ENCODE measurements at places on chromosomes 13 and 19. TPM values are rescaled to one million over a fixed set of nuclear protein-coding genes. Genes with fewer than 3 reads are reported as not detected.

GRCh38 chr19:47711652-47712242 is 1.5 kb upstream of the EHD2 start:
- no peak for DNase-seq

ATP4B gene
- total RNA-seq: not detected

DNA sequence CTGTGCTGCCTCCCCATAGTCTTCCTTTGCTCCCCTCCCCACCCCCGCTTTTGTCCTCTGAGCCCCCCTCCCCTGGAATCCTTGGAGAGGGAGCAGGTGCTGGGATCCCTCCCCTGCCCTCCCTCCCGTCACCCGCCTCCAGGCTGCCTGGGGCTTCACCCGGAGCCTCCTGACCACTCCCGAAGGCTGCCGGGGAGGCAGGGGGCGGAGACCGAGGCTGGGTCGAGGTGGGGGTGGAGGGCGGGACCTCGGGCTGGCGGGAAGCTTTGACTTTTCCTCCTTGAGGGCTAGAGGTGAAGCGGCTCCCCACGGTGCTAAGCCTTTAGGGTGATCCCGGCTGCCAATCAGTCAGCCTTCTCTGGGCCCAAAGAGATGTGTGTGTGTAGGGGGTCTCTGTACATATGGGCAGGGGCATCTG is 1.5 kb downstream of the KMT5C start:
- peak; percentile 44 for DNase-seq

GRCh38 chr13:79628463-79628862 is 147.5 kb downstream of the NDFIP2 start:
- DNase-seq: no peak

LENG1 gene
- 9.3 TPM for total RNA-seq

IFNL1 gene
- total RNA-seq: not detected

- DNase-seq: peak; percentile 63
These were observed 52.8 kb downstream of the TNFSF13B start for GRCh38 chr13:108322206-108322824.

UHRF1 gene
- 2.2 TPM for total RNA-seq

GRCh38 chr13:98301721-98302120 is 124.7 kb upstream of the RNF113B start:
- DNase-seq: no peak

NKPD1 gene
- total RNA-seq: 0.72 TPM

GRCh38 chr13:29911781-29912418 is 61.5 kb upstream of the UBL3 start:
- no peak for DNase-seq

DNA sequence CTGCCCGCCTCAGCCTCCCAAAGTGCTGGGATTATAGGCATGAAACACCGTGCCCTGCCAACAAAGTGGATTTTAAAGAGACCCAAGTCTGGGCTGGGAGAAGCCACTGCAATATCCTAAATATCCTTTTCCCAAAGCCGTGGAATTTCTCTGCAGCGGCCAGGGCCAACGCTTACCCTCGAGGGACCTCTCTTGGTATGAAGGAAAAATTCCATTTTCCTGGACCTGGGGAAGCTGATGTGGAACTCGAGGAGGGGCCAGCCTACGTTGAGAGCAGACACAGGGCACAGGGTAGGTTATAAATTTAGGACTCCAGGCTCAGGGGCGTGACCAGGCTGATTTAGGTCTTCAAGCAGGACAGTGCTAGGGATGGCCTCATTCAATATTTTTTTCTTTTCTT is 17.7 kb upstream of the UPF1 start:
- no peak for DNase-seq

DNA sequence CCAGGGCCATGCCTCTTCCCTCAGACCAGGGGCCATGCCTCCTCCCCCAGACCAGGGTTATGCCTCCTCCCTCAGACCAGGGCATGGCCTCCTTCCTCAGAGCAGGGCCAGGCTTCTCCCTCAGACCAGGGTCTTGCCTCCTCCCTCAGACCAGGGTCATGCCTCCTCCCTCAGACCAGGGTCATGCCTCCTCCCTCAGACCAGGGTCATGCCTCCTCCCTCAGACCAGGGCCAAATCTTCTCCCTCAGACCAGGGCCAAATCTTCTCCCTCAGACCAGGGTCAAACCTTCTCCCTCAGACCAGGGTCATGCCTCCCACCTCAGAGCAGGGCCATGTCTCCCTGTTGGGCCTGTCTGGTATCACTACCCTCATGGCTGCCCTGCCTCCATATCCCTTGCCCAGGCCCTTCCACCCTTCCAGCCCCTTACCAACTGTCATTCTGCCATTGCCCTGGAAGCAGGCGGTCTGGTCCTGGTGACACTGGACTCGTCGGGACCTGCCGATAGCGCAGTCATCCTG is 4.2 kb downstream of the LYPD5 start:
- DNase-seq: no peak

GRCh38 chr13:46211116-46211482 is 629 bp upstream of the LRRC63 start:
- DNase-seq: peak; percentile 56

DNA sequence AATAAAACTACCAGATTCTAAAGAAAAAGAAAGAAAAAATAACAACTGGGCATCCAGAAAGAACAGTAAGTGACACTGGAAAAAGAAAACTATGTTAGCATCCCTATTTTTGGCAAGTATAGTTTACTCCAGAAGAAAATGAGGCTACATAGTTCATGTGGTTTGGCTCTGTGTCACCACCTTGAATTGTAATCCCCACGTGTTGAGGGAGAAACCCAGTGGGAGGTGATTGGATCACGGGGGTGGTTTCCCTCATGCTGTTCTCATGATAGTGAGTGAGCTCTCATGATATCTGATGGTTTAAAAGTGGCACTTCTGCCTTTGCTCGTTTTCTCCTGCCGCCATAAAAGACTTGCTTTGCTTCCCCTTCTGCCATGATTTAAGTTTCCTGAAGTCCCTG is 76.9 kb downstream of the ITGBL1 start:
- DNase-seq: no peak

DNA sequence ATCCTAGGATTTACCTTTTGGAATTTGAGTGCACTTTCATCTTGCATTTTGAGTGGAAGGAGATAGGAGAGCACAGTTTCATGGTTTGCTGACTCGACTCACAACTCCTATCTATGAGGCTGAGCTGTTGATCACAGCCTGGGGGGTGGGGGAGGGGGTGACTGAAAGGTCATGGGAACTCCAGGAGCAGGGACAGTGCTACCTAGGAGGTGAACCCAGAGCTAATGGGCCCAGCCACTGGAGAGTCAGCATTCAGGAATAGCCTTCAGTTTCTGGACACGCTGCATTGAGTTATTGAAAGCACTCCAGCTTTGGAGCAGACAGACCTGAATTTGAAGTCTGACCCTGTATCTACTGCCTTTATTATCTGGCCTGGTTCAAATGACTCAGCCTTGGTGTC is 339.9 kb downstream of the SLC7A1 start:
- no peak for DNase-seq

CLEC4M gene
- not detected for total RNA-seq

GRCh38 chr19:13154241-13154778 is 4.1 kb downstream of the IER2 start:
- DNase-seq: peak; percentile 72

DNA sequence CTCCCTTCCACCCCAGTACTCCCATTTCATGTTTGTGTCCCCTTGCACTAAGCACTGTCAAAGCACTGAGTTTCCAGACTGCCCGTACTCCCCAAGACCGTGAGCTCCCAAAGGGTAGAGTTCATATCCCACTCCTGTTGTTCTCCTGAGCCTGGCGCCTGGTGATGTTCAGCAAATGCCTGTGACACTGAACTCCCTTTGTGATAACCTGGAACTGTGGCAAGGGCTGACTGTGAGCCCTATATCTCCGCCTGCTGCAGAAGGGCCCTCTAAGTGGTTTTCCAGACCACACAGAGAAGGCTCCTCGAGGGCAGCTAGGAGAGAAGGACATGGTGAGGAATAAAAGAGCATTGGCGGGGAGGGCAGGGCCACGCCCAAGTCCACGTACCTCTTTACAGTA is 67.5 kb downstream of the ATP7B start:
- DNase-seq: no peak

TLE2 gene
- total RNA-seq: 9.3 TPM

DNA sequence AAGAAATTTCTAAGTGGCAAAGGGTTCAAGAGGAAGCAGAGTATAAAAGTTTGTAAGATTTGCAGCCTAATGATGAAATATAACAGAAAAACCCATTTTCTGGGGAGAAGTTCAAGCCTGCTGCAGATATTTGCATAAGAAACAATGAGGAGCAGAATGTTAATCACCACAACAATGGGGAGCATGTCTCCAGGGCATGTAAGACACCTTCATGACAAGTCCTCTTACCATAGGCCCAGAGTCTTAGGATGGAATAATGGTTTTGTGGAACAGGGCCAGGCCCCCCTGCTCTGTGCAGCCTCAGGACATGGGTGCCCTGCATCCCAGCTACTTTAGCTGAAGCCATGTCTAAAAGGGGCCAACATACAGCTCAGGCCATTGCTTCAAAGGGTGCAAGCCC is 809.0 kb upstream of the SLITRK5 start:
- DNase-seq: no peak

DNA sequence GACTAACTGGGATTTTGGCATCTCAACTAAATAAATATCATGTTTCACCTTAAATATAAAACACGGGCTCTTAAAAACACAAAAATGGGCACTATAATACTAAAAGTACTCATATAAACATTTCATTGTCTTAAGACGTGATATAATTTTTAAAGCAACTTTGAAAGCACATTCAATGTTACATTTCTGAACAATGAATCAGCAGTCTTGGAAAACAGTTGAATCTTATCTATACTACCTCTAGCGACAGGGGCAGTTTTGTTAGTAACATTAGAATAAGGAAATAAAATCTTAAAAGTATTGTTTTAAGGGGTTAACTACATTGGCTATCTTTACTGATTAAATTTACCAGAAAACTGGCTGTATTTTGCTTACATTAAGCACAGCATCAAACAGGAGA is 156.9 kb downstream of the UGGT2 start:
- no peak for DNase-seq

DNA sequence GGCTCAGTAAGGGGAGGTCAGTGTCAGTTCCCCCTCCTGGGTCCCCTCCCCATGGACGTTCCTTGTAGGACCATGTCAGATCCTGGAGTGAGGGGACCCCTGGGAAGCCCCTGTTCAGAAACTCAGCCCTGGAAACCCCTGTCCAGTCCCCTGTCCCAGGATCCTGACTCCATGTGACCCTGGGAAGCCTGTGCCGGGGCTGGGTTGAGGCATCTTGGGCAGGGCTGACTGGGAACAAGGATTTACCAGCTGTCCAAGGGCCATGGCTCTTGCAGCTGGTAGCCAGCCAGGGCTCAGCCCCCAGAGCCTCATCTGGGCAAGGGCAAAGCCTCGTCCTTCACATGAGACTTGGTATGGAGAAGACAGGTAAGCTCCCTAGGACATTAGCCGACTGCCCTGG is 25.1 kb downstream of the CEACAM4 start:
- DNase-seq: no peak

DNA sequence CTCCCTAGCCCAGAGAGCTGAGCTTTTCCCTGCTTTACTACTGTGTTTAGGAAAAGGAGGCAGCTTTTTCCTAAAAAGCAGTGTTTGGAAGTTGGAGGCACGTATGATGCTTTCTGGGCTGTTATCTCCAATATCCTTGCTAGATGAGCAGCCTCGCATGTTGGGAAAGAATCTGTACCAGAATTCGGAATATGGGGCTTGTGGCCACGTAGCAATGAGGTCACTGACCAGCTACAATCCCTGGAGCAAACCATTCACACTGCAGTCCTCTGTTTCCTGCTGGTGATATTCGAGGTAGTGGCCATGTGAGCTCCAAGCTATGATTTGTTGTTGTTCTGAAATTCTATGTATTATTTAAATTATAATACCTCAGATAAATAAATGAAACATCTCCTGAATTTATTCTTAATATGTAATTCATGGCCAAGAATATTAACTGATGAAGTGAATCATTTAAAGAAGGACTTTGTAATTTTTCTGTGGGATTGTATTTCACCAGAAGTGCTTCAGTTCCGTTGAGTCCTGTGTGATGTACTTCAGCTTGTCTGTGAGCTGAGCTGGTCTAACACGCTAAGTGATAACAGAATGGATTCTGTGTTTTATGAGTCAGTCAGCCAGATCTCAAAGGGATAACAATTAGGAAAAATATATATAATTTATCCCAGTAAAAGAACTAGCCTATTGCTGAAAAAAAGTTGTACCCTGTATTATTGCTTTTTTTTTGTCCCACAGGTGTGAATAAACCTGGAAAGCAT is 319.5 kb downstream of the SHISA2 start:
- DNase-seq: no peak

DCAF15 gene
- 82.9 TPM for total RNA-seq

ZNF626 gene
- total RNA-seq: 4.0 TPM

GRCh38 chr13:40272776-40273139 is 393.7 kb downstream of the FOXO1 start:
- no peak for DNase-seq

DNA sequence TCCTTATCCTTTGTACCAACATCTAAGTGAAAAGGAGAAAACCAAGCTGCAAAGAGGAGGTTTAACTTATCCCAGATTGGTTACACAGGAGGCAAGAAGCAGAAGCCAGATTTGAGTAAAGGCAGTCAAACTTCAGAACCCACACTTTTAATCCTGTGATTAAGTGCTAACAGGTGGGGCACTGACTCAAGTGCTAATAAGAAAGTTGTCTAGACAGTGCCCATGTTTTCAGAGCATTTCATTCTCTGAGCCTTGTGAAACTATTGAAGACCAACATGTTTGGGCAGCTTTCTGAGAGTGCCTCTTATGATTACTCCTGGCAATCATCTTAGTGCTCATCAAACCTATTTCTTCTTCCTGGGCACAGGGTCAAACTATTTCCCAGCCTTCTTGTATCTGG is 380.8 kb downstream of the KCNRG start:
- DNase-seq: no peak

HTR2A gene
- total RNA-seq: not detected

DNA sequence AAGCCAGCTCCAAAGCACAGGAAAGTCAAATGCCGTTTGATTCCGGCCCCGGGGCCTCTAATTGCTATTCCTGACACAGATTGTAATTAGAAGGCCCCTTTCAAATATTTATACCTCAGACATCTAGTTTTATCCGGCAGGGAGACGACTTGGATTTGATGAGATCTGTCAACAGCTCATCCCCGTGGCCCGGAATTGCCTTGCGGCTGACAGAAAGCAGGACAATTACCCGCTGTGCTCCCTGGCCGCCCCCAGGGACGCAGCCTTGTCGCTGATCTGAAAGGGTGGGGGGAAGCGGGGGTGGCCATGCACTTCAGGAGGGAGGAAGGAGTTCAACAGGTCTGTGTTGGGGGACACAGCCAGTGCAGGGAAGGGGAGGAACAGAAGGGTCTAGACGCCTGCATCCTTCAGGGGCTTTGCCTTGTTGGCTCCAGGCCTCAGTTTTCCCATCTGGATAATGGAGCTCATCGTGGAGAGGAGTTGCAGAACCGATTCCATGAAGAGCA is 1.8 kb upstream of the SHD start:
- no peak for DNase-seq

DNA sequence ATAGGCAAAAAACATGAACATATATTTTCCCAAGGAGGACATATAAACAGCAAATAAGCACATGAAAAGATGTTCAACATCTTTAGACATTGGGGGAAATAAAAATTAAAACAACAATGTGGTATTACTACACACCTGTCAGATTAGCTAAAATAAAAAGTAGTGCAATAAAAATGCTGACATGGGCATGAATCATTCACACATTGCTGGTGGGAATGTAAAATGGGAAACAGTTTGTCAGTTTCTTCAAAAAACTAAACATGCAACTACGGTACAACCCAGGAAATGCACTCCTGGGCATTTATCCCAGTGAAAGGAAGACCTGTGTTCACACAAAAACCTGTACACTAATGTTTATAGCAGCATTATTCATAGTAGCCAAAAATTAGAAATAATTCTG is 5.3 kb upstream of the SUCLA2 start:
- DNase-seq: no peak

CEACAM3 gene
- not detected for total RNA-seq
